ENCODE measurements at places on chromosomes 7 and 10.
A peak's percentile ranks its signal among the peaks of the same experiment; 100 is the strongest.

- no peak for DNase-seq
Observed at GRCh38 chr10:53230651-53231050, 458.1 kb upstream of the MBL2 start.

DNA sequence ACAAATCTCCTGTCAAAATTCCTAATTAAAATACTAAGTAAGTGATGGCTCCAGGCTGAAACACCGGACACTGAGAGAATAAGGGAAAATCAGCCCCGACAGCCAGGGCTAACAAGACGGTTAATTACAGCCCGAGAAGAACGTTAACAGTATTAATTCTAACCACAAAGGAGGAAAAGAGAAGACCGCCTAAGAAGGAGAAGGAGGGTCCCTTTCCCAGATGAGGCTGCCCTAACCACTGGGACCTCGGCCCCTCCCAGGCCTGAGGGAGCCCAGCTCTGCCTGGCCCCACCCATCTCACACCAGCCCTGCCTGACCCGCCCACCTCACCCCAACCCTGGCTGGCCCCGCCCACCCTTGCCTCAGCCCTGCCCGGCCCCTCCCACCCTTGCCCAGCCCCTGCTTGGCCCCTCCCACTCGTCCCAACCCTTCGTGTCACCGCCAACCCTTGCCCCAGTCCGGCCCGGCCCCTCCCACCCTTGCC is 51.3 kb downstream of the PWWP2B start:
- peak; percentile 56 for DNase-seq

DNA sequence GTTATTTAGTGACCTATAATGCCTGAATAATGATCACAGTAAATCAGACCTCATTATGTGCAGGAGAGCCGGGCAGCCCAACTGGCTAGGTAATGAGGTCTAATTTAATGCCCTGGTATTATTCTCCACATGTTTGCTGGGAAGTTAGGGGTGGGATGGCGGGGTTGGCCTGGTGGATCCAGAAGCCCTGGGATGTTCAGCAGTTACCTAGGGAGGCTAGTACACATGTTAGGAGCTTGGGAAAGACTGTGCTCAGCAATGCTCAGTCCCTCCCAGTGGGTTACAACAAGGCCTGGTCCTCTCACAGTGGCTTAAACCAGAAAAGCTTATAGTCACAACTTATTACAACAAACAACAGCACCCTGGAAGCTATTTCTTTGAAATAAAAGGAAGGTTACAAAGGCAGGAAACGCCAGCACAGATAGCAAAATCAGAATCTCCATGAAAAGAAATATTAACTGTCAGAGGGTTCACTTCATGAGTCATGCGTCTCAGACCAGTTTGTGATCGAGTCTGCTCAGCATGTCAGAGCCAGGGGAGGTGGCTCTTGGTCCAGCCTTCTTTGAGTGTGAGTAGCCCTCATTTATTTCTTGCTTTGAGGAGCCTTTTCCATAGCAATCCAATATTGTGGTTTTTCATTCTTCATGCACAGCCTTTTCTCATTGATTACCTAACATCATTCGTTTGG is 418.6 kb upstream of the NPVF start:
- DNase-seq: no peak

GRCh38 chr7:153087498-153087897 is 327.9 kb downstream of the ACTR3B start:
- DNase-seq: no peak

GRCh38 chr7:44138698-44139097 is 2.4 kb downstream of the MYL7 start:
- no peak for DNase-seq

DNA sequence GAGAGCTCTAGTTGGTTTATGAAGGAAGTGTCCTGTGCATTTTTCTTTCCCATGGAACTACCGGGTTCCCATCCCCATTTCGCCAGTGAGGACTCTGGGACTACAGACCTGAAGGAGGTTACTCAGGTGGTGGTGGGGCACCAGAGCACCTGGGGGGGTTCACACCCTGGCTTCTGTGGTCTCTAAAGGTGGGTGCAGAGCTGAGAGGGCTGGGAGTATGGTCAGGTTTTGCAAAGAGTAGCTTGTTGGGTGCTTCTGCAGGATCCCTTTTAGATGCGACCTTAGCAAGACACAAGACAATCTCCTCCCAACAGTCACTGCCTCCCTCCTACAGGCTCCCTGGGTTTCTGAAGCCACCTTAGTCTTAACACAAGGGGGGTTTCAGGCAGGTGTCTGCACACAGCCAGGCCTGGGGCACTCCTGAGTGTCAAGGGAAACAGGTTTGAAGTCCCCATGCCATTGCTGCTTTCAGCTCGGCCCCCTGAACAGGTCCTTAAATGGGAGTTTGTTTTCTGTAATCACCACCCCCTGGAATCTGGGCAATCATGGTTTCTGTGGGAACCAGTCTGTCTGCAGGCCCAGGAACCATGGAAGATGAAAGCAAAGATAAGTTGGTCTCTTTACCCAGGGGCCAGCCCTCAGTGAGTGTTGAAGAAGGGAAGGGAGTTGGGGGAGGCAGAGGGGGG is 9.9 kb upstream of the CXCL12 start:
- no peak for DNase-seq

DNA sequence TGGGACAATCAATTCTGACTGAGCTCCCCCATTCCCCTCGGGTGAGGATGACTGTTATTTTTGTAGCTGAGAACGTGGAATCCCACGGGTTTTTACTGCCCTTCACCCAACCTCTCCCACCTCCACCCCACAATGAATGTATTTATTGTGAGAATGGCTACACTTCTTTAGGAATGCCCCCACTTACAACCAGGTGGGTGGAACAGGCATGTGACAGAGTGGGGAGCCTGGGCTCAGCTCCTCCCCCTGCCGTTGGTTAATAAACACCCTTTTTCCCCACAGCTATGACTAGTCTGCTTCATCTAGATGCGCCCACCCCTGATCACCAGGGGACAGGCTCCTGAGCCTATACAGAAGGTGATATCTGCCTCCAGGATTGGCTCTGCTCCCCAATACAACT is 2.0 kb downstream of the MRPL43 start:
- DNase-seq: no peak

- no peak for DNase-seq
Observed at GRCh38 chr10:87671139-87671815, 11.6 kb downstream of the PAPSS2 start.

GRCh38 chr10:132456881-132457280 is 59.9 kb downstream of the PWWP2B start:
- no peak for DNase-seq

DNA sequence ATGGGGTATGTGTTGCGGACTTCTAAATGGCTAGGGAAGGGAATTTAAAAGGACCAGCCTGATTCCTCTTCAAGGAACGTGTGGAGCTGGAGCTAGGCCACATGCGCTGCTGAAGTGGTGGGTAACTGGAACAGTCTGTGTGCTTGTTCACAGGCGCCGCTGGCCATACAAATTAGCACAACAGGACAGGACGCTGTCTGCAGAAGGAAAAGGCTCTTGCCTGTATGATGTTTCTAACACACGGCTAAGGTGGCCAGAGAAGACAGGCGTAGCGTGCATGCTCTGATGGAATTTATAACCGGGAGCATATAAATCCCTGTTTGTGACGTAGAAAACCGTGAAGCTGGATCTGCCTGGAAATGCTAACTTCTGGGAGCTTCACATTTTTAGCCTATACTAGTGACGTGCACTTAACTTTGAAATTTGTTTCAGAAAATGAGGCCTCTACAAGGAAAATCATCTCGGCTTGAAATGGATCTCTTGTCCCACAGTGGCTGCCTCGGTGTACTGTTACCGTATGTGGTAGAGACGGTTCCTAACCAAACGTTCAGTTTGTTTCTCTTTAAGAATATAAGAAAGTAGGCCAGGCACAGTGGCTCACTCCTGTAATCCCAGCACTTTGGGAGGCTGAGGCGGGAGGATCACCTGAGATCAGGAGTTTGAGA is 569.4 kb downstream of the PTPRN2 start:
- DNase-seq: no peak

DNA sequence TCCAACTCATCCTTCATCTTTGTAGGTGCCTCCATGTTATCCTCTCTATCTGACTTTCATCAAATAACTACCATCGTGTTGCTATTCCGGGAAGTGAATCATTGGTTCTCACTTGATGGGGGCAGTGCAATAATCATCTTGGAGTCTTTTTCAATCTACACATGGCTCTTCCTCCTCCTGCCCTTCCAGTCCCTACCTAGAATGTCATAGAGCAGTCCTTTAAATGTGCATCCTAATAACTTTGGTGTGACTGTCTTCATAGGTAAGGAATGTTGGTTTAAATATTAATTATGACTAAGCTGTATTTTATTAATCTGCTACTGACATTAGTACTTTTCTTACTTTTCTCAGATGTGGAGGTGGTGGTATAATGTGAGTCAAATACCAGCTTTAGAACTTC is 8.4 kb upstream of the CDK14 start:
- no peak for DNase-seq

DNA sequence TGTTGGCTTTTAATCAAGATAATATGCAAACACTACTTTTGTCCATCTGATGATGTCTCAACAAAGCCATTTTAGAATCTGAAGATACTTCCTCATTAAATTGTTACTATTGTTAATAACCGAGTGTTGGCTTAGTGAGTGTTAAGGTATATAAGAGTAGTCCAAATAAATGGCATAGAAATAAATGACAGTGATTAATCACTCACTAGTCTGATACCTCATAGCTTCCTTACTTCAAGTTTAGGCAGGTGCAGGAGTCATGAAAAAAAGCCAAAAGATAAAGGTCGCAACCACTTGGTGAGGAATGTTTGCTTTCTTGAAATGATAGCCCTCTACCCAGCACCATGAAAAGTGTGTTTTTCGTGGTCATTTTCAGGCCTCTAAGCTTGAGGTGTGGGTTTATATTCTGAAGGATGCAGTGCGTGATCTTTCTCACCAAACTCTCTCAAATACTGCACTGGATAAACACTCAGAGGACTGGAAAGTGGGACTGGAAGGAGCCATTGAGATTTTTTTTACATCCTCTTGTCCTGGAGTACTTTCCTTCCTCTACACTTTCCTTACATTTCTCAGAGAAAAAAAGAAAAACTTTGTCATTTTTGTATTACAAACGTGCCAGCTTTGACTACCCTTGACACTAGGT is 138.1 kb downstream of the KIAA1217 start:
- DNase-seq: no peak

- no peak for DNase-seq
Observed at GRCh38 chr10:116237260-116237659, 35.7 kb downstream of the GFRA1 start.

GRCh38 chr10:86878983-86879713 is 78.3 kb downstream of the MMRN2 start:
- no peak for DNase-seq

GRCh38 chr7:134452419-134452838 is 6.5 kb downstream of the AKR1B1 start:
- DNase-seq: no peak

- no peak for DNase-seq
Observed at GRCh38 chr10:132117146-132117545, 51.4 kb downstream of the JAKMIP3 start.

- DNase-seq: peak; percentile 77
Observed at GRCh38 chr10:119120413-119120867, 16.5 kb downstream of the DENND10 start.

- DNase-seq: no peak
Observed at GRCh38 chr10:125016611-125017202, 74.8 kb downstream of the ZRANB1 start.

DNA sequence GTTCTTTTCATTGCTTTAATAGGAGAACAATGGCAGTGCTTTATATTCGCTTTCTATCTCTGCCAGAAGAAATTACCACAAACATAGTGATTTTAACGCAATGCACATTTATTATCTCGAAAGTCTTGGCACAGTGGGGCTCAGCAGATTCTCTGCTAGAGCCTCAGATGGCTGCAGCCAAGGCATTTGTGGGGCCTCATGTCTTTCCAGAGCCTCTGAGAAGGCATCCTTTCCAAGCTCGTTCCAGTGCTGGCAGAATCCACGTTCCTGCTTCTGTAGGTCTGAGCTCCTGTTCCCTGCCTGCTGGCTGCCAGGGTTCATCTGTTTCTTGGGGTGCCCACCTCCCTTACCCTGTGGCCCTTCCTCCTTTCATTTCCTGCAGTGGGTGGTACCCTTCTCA is 60.2 kb downstream of the LRRC18 start:
- no peak for DNase-seq

GRCh38 chr7:157771689-157772088 is 434.9 kb downstream of the DNAJB6 start:
- DNase-seq: no peak

DNA sequence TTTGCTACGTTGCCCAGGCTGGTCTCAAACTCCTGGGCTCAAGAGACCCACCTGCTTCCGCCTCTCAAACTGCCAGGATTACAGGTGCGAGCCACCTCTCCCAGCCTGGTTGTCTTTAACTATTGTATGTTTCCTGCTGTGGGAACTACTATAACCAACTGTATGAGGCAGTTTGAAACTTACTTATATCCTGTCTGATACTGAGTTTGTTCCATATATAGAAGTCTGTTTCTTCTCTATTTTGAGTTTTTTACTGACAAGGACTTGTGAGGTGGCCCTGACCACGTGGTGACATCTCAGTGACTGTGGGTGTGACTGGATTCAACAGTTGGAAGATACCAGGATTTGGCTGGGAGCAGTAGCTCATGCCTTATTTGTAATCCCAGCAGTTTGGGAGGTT is 14.2 kb downstream of the FBH1 start:
- no peak for DNase-seq

GRCh38 chr7:34823650-34824258 is 165.7 kb downstream of the NPSR1 start:
- no peak for DNase-seq

DNA sequence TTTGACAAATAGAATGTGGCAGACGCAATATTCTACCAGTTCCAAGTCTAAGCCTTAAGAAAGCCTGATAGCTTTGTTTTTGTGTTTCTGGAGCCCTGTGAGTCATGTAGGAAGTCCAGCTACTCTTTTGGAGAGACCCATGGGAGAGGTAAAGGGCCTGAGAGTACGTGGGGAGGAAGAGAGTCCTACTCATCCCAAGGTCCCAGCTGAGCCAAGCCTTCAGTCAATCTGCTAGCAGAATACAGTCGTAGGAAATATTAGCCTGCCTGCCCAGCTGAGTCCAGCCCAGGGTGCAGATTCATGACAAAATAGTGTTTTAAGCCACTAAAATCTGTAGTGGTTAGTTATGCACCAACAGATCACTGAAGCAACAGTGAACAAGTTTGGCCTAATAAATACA is 9.0 kb upstream of the GNA12 start:
- no peak for DNase-seq

Measured in HCEC 1CT (cell line).